ENCODE measurements at places on chromosomes 1 and 21. TPM values are rescaled to one million over a fixed set of nuclear protein-coding genes. Genes with fewer than 3 reads are reported as not detected.

- DNase-seq, result no peak
Measured at GRCh38 chr1:201537891-201538611, 876 bp upstream of the NAV1 start.

GRCh38 chr1:153728305-153729066, 636 bp downstream of the INTS3 start:
- DNase-seq, result no peak

DNA sequence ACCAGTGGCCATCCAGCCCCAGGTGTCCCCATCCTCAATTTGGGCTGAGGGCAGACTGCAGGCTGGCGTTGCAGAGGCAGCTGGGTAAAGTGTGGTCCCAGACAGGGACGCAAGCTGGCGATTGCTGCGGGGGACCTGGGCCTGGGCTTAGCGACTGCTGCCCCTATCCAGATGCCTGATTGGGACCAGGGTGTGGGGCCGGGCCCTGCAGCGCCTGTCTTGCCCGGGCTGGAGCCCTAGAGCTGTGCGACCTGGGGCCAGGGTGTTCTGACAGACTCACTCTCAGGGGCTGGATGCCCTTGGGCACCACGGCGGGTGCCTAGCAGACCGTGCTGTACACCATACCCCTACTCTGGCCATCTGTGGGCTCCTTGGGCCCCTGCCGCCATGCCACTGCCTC, 16.2 kb upstream of the FAAP20 start:
- no peak for DNase-seq

S100A8 gene
- total RNA-seq, result 71.3 TPM

DNA sequence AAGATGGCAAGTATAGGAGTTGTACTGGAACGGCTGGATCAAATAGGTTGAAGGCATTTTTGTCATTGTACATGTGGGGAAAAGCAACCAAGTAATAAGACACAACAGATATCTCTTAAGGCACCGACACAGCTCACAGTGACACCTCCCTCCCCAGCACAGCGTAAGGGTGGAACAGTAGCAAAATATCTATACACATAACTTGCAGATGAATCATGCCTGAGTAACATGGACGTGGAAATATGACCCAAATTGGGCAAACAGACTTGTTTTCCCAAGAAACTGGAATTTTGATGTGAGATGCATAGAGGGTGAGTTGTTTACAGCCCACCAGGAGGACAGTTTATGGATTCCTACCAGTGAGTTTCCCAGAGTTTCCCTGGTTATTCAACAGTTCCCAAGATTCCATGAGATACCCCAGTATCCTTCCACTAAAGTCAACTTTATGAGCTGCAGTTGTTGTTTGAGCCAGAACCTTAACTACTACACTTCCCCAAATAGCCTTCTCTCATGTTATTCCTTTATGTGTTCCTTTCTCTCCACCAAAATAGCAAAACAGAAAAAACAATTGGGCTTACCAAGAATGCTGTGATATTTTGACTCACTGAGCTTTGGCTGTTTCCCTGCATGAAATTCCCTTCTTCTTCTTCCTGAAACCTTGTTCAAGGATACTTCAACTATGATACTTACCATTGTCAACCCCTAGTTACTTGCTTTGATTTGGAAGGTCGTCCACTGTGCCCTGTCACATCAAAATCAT, 7.1 kb upstream of the DR1 start:
- no peak for DNase-seq

- DNase-seq, result no peak
Measured at GRCh38 chr21:37294679-37295078, 27.5 kb upstream of the VPS26C start.

CYYR1 gene
- 13.8 TPM for total RNA-seq

- DNase-seq, result no peak
Measured at GRCh38 chr1:114037962-114038816, 58.9 kb downstream of the OLFML3 start.

- no peak for DNase-seq
Measured at GRCh38 chr21:43362915-43363314, 64.0 kb downstream of the SIK1 start.

NCMAP gene
- total RNA-seq, result not detected

- peak; percentile 77 for DNase-seq
Measured at GRCh38 chr1:207820568-207821463, 69.0 kb downstream of the CD46 start.

CD84 gene
- total RNA-seq, result 2.4 TPM

GRCh38 chr1:40508375-40509341, at the start of gene EXO5:
Gene EXO5 (plus strand): TSS chr1:40508767. CDS start chr1:40514545, 5,778 bp downstream.
- DNase-seq, result peak; percentile 95

- no peak for DNase-seq
Measured at GRCh38 chr1:14804626-14805025, 206.1 kb downstream of the KAZN start.

OLIG1 gene
- total RNA-seq, result 0.32 TPM

- no peak for DNase-seq
Measured at GRCh38 chr1:77446841-77447555, 165.2 kb downstream of the AK5 start.
